T1000 (cell line): ENCODE measurements at places on chromosomes 6 and 20.

GRCh38 chr6:170288852-170289179 is 2.1 kb downstream of the DLL1 start:
- no peak for DNase-seq

DNA sequence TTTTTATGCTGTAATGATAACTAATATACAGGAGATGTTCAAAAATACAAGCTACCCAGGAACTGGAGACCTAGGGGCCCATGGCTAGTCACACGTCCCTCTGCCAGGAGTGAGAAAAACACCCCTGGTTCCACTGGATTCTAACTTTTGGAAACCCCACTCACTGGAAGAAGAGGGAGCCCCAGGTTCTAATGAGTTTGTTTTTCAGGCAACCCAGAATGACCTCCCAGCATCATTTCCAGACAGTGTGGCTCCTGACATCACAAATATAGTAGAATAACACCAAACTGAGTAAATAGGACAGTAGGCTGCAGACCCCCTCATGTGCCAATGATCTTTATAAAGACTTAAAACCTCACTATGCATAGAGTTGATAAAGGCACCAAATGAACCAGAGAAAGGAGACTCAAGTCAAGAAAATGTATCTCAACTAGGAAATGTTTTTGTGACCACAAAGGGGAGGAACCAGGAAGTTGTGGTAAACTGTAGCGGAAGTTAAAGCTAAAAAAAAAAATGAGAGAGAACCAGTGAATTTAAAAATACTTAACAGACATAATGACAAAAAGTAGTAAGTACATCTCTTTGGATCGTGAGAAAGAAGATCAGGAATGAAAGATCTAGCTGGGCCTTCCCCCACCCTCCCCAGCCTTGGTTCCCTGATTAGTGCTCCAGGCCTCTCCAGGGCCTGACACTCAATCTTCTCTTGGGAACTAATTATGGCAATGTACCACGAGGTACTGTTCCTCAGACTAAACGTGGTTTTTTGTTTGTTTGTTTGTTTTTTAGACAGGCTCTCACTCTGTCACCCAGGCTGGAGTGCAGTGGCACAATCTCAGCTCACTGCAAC is 19.8 kb downstream of the HLA-E start:
- no peak for DNase-seq

DNA sequence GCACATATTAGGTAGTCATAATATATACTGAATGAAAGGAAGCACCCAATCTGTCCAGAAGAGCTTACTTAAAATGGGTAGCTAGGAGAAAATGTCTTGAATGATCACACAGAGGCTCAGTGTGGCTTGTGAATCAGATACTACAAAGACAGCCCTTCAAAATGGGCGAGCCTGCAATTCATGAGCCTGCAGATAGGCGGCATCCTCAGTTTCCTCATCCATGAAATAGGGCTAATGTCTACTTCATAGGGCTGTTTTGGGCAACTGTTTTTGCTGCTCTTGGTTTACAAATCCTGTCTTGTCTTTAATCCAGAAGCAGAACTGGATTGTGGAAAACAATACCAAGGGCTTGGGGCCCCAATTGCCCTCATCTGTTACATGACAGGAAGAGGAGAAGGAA is 129.3 kb upstream of the KCNK16 start:
- DNase-seq, result no peak

GRCh38 chr6:53868626-53869025 is 73.8 kb downstream of the LRRC1 start:
- DNase-seq, result no peak

DNA sequence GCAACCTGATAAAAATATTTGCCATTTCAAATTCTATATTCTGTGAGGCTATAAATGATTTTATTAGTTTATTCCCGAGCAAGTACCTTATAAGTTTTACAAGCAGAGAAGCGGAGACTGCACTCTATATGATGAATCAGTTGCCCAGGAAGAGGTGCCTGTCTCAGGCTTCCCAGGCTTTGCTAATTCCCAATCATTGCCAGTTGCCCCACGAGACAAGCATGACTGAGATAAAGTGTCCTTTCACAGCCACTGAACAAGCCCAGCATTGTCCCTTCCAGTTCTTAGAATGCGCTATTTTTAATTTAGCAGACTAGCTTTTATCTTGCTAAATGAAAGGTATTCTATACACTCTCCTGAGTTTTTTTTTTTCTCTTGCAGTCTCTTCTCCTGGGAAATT is 260.7 kb downstream of the ALDH8A1 start:
- no peak for DNase-seq

- DNase-seq, result no peak
Measured at GRCh38 chr20:52291109-52291508, 99.5 kb upstream of the ZFP64 start.

- no peak for DNase-seq
Measured at GRCh38 chr6:140029551-140029950, 655.1 kb upstream of the CITED2 start.

DNA sequence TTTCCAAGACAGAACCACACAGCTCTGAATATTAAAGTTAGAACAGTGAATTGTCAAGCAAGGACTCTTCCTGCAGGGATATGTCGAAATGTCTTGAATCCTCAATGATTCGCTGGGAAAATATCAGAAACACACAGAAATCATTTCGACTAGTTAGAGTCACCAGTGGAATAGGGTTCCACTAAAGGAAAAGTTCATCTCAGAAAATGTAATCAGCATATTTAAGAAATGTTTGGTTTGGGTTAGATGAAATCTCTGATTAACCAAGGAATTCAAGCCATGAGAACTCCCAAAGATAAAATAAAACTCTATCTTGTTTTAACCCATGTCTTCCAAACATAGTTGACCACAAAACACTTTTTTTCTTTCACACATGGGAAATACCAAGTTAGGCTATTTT is 621.0 kb upstream of the NRSN1 start:
- no peak for DNase-seq

DNA sequence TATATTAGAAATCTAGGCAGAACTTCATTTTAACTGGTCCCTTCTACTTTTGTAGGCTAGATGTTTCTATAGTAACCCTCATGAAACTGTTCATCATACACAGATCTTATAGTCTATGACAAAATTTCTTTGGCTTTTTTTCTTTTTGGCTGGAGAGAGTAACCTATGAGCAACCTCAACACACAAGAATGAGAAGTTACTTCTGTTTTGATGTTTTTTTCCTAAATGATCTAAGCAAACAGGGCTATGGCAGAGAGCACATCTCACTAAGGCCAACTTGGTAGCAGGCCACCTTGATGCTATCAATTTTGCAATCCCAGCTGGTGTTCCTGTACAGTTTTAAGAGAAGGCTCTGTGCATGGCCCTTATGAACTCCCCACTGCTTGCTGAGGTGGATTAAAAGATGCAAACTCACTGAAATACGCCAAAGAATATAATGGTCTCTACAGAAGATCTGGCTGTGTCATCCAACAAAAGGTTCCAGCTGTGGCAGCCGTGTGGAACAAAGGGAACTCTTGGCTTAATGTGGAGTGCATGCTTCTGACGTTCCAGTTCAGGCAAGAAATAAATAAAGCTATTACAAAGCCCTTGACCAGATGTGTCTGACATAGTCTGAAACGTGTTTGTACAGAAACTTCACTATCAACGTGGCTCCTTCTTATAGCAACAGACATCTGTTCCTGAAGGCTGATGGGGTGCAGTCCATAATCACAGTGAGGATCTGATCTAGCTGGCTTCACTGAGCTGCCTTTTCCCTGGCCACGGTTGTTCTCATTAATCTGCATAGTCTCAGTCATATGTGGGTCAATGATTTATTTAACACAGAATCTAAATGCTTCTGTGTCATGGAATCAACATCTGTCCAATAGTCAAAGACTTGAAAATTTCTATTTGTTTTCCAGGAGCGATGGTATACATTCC is 481.1 kb downstream of the BMP2 start:
- DNase-seq, result no peak

- DNase-seq, result no peak
Measured at GRCh38 chr6:145045582-145045981, 689.7 kb downstream of the EPM2A start.
